ENCODE measurements at places on chromosomes 3 and 15.

DNA sequence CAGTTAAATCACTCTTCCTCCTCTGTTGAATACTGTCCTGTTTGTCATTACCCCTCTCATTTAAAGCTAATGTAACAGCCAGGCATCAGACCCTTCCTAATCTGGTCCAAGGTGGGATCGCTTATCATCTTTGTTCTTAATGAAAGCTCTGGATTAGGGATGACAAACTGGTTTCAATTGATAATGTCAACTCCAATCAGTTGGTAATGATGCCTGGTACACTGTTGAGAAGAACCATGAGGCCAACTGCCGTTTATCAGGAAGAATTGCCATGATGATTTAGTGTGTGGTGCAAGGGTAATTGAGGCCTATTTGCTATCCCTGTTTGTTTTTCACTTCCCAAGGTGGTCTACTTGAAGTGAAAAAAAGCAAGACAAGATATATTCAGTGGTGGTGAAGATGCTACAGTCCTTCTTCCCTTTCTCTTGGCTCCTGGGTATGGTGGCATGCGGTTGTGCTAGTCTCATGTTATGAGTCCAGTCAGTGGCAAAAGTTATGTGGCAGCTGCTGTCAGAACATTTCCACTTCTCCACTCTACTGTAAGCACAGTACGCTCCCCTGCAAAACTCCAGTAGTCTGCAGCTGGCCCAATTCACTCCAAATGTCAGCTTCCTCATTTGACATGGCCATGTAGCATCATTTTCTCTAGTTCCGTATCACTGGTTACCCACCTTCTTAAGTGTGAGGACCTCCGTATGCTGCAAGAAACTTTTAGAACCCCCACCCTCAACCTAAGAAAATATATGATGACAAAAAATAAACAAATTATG lies 72.5 kb downstream of the MORC1 start:
- no peak for DNase-seq

DNA sequence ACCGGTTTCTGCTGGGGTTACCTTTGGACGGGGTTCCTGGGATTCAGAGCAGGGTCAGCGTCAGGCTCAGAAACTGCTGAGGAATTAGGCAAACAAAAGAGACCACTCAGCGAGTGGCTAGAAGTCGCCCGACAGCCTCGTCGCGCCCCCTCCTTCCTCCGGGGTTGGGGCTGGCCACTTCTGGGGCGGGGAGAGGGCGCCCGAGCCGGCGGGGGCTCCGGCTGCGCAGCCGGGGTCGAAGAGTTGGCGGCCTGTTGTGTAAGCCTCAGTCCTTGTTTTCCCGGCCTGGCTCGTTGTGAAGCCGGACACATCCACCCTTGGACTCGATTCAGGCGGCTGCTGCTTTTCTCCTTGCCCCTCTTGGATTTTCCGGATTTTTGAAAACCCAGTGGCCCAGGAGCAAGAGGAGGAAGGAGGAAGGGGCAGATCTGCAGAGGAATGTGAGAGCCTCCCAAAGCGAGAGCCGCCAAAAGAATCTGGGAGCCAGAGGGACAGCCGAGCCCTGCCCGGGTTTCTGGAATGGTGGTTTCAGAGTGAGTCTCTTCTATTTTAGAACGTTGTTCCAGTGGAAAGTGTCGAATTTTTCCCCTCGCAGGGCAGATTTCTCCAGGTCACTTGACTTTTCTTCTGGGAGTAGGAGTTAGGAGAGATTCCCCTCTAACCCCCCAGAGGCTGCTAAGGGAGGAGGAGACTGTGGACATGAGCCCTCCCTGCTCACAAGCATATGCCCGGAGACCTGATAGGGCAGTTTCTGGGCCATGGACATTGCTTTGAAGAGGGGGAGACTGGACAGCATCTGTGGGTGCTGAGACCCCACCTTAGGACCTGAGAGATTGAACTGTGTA lies 666 bp downstream of the SNX33 start:
- DNase-seq, result no peak

- no peak for DNase-seq
Observed at GRCh38 chr3:17227472-17227871, 342.7 kb downstream of the PLCL2 start.

GRCh38 chr15:39787479-39787878 lies 4.8 kb upstream of the FSIP1 start:
- no peak for DNase-seq

- DNase-seq, result no peak
Observed at GRCh38 chr3:132643366-132643765, 16.2 kb downstream of the ACAD11 start.

DNA sequence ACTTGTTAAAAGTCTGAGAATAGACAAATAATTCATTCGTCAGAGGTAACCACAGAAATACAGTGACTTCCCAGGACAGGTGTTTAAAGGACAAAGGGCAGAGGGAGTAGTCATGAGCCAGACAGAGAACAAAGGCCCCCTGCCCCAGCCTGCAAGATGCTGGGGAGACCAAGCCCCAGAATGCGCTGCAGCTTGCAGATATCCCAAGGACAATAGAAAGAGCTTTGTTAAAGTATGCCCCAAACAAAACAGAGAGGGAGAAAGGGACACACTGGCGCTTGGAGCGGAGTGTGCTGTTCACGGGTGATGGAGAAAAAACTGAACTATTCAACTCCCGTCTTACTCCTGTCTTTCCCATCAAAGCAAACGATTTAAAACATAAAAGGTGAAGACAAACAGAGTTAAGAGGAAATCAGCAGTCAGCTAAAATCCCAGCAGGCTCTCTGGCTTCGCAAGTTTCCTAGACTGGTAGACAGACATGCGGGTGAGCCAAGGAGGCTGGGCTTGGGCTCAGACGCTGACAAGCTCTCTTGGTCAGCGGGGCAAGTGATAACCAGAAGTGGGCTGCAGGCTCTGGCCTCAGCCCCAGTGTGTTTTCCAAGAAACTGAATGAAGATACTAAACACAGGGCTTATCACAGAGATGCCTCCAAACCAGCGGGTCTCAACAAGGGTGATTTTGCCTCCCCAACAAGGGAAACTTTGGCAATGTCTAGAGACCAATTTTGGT lies 130.1 kb downstream of the UACA start:
- DNase-seq, result no peak

DNA sequence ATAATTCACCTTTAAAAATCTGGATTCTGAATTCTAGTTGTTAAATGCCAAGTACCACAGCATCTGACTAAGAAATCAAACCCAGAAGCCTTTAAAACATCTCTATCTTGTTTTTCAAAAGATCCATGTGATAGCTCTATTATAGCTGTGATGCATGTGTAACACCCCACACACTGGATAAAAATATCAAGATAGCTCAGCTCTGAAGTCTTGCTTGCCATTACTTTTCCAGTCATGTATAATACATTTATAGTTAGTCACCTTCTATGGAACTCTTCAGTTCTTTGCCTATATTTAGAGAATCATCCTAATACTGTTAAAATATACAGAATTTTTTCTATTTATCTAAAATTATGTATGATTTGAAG lies 11.6 kb downstream of the ARPP19 start:
- DNase-seq, result no peak

- DNase-seq, result no peak
Observed at GRCh38 chr3:167306319-167306718, 73.8 kb downstream of the ZBBX start.

GRCh38 chr15:72146934-72147333 lies 28.7 kb downstream of the SENP8 start:
- DNase-seq, result no peak

GRCh38 chr15:48823237-48823636 lies 12.4 kb upstream of the CEP152 start:
- DNase-seq, result no peak

DNA sequence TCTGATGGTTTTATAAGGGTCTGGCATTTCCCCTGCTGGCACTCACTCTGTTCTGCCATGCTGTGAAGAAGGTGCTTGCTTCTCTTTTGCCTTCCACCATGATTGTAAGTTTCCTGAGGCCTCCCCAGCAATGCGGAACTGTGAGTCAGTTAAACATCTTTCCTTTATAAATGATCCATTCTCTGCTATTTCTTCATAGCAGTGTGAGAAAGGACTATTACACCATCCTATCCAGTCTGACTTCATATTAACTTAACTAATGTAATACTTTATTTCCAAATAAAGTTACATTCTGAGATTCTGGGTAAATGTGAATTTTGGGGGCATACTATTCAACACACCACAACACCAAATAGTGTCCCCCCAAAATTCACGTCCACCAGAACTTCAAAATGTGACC lies 22.2 kb upstream of the MAP3K13 start:
- no peak for DNase-seq

DNA sequence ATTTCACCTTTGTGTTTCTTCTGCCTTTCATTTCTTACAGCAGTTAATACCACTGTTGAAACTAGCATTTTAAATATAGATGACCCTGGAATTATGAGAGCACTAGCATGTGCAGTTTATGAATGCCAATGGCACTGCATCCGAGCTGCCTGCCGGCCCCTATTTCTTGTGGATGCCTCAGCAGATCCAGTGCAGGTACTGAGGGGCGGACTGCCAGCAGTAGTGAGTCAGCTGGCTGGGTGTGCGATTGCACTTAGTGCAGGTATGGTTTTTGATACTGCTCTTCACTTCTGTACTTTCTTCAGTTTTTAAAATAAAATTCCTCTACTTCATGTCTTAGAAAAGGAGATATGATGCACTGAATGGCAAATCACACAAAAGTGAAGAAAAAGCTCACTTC lies 453.0 kb downstream of the DIPK2A start:
- no peak for DNase-seq

- no peak for DNase-seq
Observed at GRCh38 chr3:43423142-43423541, 136.8 kb downstream of the SNRK start.

GRCh38 chr3:12231431-12231830 lies 57.4 kb upstream of the PPARG start:
- DNase-seq, result no peak

DNA sequence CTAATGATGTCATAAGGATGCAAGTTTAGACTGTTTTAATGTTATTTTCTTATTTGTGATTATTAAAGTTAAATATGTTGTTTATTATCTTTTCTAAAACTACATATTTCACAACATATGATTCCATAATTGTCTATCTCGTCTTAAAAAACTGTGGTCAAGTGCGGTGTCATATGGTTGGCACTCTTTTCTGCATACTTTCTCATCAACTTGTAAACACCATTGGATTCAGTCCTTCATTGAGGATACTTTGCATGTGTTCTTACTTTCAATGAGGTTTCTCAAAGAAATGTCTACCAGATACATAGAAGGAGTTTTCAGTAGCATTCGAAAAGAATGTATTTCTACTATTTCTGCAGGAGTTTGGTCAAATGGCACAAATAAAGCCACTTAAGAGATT lies 22.0 kb upstream of the ALPK3 start:
- no peak for DNase-seq

DNA sequence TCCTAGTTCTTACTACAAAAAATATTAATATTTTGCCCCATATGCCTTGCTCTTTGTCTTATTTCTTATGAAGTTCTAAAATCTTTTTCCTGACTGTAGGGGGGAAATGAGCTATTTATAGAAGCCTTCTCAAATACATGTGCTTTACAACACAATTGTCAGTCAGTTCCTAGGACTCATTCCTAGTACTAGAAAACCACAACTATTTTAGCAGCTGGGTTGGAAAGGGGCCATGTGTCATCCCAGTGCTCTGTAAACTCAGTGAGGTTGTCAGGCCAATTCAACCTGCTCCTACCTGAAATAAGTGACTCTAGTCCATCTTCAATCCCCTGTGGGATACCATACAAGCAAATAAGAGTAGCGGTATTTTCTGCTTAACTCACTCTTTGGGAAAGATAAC lies 153.8 kb downstream of the ULK4 start:
- no peak for DNase-seq

GRCh38 chr15:33182926-33183325 lies 11.6 kb downstream of the FMN1 start:
- DNase-seq, result no peak

DNA sequence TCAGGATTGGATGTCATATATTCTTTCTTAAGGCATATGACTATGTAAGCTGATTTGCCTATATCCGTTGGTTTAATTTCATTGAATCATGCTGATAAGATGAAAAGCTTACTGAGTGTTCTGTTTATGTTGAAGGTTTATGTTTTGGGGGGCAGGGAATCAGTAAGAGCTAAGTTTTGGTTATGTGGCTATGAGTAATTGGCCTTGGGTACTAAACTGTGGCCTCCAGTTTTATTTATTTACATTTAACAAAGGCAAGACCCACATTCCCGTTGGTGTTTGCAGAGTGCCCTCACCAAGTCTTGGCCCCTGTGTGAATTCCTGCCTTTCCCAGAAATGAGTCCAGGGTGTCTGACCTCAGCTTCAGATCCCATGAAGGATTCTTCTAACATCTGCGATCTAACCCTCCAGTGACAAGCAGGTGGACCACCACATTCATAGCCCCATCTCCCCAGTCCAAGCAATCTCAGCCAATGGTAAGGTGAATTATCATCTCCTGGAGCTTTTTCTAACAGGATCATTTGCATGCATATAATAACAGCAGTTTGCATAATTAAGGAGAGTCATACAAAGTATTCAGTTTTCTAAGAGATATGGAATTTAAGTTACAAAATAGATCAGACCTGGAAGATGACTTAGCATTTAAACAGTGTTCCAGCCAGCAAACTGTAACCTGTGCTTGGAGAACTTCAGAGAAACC lies 27.4 kb downstream of the GLDN start:
- no peak for DNase-seq

DNA sequence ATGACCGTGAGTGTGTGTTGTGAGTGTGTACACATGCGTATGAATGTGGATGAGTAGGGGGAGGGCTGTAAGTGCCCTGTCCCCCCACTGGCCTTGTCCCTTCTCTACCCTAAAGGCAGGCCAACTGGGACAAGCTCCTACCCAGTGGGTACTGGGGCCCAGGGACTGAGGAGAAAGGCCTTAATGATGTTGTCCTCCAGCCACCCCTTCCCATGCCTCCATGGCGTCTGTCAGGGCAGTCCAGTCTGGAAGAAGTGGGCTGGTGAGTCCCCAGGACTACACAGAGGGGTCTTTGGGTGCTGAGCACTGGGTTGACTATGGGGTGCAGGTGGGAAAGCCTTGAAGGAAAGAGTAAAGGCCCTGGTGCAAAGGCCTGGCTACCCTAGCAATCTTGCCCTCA lies 16.9 kb upstream of the CORO2B start:
- no peak for DNase-seq

DNA sequence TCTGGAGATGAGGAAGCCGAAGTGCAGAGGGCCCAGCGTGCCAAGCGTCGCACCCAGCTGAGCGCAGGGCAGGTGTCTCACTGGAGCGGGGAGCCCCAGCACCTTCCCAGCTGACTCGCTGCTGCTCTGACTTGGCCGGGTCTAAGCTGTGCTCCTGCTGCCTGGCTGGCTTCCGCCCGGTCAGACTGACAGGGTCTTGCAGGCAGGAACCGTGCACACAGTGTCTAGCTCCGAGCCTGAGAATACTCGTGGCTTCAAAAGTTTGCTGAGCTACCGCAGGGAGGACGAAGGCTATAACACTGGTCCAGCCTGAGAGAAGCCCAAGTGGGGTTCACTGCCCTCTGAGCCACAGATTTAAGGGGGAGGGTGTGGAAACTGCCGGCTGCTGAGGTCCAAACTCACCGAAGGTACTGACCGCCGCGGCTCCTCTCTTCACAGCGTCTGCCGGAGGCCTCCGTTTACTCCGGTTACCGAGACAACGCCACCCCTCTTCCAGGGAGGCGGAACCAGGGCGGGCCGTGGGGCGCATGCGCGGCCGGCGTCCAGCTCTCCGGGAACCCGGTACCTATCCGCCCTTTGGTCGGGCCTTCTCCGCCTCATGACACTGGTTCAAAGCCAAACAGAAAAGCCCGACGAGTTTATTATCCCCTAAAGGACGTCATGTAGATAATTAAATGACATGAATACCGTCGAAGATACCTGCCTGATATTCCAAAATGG lies at the start of gene CFAP44:
Gene CFAP44 (minus strand): TSS at position 443 of the 720 bp plus-strand sequence. CDS start 7,829 bp downstream, outside the sequence.
- peak; percentile 80 for DNase-seq

All from NCI-H1105 treated with DMSO at 0.1 percent for 48 hours (cell line).